ENCODE measurements at places on chromosomes 12 and 14.

DNA sequence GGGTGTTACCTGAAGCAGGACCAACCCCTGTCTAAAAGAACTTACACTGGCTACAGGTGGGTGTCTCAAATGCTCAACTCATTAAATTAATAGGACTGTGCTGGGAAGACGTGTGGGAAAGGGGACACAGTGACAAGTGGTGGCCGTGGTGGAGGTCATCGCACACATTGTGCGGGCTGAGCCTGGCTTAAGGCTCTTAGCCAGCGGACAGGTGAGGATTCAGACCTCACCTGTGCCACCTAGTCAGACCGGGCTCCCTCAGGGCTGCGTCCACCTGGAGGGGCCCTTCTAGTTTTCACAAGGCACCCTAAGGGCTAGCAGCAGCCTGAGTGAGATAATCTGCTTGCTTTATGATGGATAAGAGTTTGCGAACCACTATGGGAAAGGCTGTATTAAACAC is 125.2 kb upstream of the FKBP4 start:
- DNase-seq, result no peak

- DNase-seq, result no peak
Measured at GRCh38 chr14:54556535-54556934, 10.4 kb upstream of the SAMD4A start.

GRCh38 chr12:7369274-7369729 is 65.4 kb downstream of the ACSM4 start:
- peak; percentile 82 for DNase-seq

GRCh38 chr12:46214668-46215436 is 54.0 kb downstream of the SLC38A1 start:
- no peak for DNase-seq

GRCh38 chr12:29782285-29782870 is 1.4 kb downstream of the TMTC1 start:
- peak; percentile 35 for DNase-seq

Measured in Daoy (cell line).